MCF 10A (cell line): ENCODE measurements at places on chromosomes 7 and 10.

- DNase-seq = no peak
These were observed 346.2 kb upstream of the AOAH start for GRCh38 chr7:37070471-37070870.

- DNase-seq = no peak
These were observed 44.3 kb downstream of the NUDCD3 start for GRCh38 chr7:44445986-44446671.

- DNase-seq = no peak
These were observed 104.4 kb upstream of the FAM3C start for GRCh38 chr7:121500360-121501058.

- DNase-seq = no peak
These were observed 24.8 kb downstream of the NPTX2 start for GRCh38 chr7:98641646-98642500.

GRCh38 chr7:148587076-148587475, 3.5 kb upstream of the C7orf33 start:
- no peak for DNase-seq

DNA sequence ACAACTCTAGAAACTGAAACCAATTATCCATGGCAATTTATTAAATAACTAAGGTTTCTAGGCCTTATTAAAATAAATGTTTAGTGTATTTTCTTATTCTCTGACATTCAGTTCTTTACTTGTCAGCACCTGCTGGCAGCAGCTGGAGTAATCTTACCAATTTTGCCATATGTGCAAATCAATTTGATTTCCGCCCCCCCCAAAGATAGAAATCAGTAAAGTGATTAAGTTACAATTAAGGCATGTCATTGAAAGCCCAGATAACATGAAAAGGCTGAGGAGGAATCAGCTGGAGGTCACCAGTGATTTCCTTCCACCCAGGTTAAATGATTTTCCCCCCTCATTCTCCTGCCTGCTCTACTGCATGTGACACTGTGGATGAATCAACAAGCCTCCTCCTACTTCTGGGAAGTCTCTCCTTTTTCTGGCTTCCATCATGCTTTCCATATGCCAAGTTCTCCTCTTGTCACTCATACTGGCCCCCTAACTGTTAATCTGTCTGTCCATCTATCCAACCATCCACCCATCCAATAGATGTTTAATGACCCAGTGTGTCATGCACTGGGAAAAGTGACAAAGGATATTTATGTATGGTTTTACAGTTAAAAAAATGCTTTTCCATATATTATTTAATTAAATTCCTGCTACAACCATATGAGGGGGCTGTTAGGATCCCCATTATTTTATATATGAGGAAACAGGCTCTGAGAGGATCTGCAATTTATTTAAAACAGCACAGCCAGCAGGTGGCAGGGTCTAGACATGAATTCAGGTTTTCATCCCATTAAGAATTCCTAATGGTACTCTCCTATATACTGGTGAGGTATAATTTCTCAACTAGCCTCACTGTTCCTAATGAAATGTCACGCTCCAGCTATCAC, 116.5 kb downstream of the ATXN7L1 start:
- DNase-seq = peak; percentile 61

GRCh38 chr7:126411032-126411820, 841.5 kb downstream of the GRM8 start:
- DNase-seq = no peak

- DNase-seq = no peak
These were observed 84.4 kb downstream of the KLF6 start for GRCh38 chr10:3700531-3701076.

GRCh38 chr7:122225874-122226273, 78.7 kb downstream of the FEZF1 start:
- no peak for DNase-seq

- no peak for DNase-seq
These were observed 56.8 kb upstream of the WDR11 start for GRCh38 chr10:120794390-120794789.

DNA sequence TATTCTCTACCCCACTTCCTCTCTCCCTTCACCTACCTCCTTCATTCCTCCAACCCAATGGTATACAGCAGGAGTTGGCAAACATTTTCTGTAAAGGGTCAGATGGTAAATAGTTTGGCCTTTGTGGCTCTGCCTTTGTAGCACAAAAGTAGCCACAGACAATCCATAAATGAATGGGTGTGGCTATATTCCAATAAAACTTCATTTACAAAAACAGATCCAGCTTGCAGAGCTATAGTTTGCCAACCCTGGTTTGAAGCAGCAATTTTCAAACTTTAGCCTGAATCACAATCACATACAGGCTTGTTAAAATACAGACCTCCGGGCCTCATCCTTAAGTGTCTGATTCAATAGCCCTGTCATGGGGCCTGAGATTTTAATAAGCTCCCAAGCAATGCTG, 110.5 kb downstream of the CPEB3 start:
- no peak for DNase-seq

- peak; percentile 55 for DNase-seq
These were observed 175.1 kb downstream of the COBL start for GRCh38 chr7:51141451-51142003.

- peak; percentile 97 for DNase-seq
These were observed 92.0 kb upstream of the MKLN1 start for GRCh38 chr7:131235489-131236317.

DNA sequence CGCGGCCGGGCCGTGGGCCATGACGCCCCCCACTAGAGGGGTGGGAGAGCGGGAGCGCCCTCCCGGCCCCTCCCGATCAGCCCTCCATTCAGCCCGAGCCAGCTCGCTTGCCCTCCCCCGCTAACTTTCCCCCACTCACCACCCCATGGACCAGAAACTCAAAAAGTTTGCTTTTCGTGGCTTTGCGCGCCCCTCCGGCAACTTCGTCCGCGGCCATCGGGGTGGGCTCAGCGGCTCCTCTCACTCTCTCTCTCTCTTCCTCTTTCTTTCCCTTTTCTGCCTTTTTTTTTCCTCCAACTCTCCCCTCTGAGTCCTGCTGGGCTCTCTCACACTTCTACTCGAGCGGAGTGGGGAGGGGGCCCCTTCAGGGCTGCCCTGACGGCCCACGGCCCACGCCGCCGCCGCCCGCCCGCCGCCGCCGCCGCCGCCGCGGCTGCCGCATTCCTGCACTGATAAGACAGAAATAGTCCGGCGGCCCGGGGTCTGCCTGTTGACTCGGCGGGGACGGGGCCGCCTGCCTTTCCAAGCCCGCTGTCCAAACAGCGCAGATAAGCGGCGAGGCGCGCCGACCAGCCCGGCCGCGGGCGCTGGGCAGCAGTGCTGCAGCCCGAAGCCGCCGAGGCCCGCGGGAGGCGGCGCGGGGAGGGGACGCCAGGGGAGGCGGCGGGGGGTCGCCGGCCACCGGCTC, at the start of gene SMARCD3:
Gene SMARCD3 (minus strand): TSS at position 349 of the 688 bp plus-strand sequence. CDS start 132 bp downstream, at position 217.
- peak; percentile 43 for DNase-seq

DNA sequence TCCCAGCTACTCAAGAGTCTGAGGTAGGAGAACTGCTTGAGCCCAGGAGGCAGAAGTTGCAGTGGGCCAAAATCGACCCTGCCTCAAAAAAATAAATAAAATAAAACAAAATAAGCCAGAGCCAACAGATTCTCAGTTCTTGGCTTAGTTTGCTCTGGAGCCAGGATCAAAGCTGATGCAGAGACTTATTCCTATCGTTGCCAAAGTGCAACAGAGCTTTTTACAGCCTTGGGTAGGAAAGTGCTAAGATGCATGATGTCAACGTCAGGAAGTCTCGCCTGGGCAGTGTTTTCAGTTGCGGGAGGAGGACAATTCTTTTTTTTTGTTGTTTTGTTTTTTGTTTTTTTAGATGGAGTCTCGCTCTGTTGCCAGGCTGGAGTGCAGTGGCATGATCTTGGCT, 43.8 kb upstream of the CYTH3 start:
- DNase-seq = no peak

DNA sequence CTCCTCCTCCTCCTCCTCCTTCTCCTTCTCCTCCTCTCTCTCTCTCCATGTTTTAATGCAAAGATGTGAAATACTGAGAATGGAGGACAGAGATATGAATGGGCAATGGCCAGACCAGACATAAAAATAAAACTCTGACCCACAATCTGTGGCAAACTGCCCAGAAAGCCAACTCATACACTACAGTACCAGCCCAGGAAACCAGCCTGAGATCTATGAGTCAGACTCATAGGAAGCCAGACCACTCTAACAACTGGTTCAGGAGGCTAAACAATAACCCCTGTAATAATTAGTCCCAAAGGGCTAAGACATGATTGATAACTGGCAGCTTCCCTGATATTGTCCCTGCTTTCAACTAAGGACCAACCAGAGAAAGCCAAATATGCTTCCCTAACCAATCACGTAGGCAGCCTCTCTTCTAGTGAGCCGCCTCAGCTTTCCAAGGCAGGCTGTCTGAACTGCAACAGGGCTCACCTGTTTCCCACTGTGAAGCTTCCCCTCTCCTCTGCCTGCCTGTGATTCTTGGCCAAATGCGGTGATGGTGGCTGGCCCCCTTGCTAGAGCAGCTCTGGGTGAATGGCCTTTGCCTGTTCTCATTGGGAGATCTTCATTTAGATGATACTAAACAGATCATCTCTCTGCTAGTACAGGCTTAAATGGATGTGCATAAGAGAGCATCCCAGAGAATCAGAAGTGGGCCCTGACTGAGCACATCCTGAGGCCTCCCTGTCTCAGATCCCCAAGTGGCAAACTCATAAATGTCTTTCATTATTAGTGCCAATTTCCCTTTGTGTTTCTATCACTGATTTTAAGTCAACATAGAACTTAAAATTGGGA, 817.6 kb downstream of the TNS3 start:
- peak; percentile 99 for DNase-seq

GRCh38 chr10:75600833-75601232, 169.4 kb downstream of the LRMDA start:
- no peak for DNase-seq

DNA sequence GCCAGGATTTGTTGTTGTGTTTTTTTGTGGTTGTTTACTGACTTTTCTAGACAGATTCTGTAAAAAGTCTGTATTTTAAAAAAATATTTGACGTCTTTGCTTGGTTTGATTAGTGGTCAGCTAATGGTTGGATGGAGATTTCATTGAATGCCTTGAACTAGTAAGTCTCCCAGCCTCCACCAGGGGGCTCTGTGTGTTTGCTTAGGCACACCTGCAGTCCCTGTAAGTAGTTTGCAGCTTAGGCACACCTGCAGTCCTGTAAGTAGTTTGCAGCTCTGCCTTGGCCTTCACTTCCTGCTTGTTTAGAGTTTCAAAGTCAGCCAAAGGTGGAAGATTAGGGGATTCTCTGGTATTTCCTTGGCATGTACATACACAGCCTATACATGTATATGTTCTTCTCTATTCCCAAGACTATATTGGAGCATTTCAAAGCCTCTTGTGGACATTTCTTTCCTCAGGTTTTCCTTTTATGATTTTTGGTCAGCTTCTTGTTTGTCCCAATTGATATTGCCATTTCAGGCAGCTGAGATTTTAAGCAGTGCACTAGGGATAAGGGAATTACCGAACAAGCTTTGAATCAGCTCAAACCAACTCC, 101.6 kb downstream of the CCSER2 start:
- DNase-seq = peak; percentile 76

DNA sequence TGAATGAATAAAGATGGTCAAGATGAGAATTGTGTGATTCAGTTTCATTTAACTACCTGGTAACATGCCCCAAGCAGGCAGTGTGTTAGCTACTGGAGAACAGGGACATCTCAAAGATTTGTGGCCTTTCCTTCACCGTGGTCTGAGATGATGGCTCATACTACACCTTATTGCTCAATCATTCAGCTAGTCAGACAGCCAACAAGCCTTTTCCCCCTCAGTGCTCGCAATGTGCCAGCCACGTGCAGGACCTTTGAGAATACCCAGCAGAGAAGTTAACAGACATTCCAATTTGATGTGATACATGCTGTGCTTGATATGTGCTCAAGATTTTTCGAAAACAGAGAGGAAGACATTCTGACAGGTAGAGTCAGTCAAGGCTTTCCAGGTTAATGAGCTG, 562.8 kb downstream of the SUGCT start:
- peak; percentile 44 for DNase-seq

GRCh38 chr7:11343818-11344413, 370.2 kb downstream of the PHF14 start:
- DNase-seq = peak; percentile 62

DNA sequence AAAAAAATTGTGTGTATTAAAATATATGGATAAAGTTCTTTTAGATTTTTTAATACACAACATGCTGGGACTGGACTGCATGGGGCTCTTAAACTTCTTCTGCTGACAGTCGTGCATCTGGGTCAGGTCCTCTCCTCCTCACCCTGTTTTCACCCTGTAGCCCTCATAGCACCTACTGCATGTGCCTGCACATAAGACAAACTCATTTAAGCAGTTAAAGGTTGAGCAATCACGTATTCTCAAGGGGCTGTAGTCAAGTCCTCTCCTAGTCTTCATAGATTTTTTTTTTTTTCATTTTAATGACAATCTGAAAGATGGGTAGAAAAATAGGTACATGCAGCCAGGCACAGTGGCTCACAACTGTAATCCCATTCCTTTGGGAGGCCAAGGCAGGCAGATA, 23.6 kb upstream of the PDCD4 start:
- DNase-seq = no peak

- DNase-seq = no peak
These were observed 33.4 kb downstream of the SCD start for GRCh38 chr10:100380400-100380799.

GRCh38 chr7:24714676-24715010, 42.6 kb downstream of the GSDME start:
- no peak for DNase-seq

- DNase-seq = no peak
These were observed 382.2 kb upstream of the NRP1 start for GRCh38 chr10:33716501-33717267.

DNA sequence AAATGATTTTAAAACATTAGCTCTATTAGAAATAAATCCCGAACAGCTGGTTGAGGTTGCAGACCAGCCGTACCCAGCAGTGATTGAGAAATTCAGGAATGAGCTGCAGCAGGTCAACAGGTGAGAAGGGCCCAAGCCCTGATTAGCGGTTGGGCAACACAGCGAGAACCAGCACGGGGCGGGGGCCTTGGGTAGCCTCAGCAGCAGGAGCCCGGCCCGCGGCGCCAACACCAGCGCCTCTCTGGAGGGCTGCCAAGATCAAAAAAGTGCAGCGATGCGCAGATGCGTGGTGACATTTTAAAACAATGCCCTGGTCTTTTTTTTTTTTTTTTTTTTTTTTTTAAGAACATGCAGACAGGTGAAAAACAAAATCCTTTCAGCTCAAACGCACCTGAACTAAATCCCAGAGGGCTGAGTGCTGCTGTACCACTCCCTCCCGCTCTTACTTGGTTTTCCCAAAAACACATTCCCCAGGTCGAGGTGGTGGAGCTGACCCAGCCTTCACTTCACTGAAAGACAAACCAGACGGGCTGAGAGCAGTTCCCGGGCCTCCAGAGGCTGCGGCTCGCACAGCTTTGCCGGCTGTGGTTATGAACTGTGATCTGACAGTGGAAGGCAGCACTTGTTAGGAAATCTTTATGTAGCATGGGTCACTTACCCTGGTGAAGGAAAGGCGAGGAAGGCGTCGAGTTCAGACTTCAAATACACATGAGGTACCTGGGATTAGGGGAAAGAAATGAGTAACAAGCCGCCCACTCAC, 579.4 kb downstream of the SDK1 start:
- DNase-seq = peak; percentile 38

DNA sequence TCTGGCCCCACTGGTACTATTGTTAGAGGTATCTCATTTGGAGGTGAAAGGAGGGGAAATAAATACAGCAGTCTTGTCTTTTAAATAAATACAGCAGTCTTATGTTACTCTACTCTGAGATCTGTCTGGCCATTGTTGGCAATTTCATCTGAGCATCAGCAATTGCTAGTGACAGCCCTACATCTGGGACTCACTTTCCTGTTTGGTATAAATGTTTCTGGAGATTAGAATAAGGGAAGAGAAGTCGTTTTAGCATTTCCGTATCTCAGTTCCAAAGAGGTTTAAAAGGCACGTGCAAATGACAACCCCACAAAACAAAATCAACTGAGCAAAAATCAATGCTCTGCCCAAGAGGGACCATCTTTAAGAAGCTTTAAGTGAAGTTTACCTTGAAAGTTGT, 18.1 kb upstream of the CNNM2 start:
- no peak for DNase-seq
